RKO (cell line): ENCODE measurements at places on chromosomes 3 and 15.

DNA sequence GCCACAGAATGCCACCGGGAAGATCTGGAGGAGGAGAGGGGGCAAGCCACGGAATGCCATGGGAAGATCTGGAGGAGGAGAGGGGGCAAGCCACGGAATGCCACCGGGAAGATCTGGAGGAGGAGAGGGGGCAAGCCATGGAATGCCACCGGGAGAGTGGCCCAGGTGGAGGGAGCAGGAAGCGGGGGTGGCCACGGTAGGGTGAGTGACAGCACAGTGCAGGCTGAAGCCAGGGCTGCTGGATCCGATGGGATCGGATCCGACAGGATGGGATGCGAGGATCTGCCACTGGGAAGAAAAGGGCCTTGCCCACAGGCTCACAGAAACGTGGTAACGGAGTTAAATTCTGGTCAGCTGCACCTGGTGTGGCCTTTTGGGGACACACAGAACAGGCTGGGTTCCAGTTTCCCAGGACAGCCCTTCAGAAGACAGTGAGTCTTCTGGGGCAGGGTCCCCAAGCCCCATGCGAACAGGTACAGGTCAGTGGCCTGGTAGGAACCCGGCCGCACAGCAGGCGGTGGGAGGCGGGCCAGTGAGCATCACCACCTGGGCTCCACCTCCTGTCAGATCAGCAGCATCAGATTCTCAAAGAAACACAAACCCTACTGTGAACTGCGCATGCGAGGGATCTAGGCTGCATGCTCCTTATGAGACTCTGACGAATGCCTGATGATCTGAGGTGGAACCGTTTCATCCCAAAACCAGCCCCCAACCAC, 58.8 kb downstream of the XXYLT1 start:
- no peak for DNase-seq

DNA sequence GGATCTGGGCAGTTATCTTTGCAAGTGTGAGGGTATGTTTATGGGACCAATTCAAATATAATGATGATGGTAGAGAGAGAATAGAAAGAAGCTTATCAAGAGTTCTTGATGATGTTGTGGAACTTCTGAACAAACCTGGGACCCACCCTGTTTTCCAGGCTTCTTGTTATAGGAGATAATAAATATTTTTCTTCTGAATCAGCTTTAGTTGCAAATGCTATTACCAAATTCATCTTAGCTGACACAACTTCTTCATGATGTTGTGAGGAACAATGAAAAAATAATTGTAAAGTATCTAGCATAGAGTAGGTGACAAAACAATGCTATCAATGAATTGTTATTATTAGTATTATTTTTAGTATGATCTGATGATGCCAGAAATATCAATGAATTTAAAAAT, 43.5 kb upstream of the PTX3 start:
- no peak for DNase-seq

DNA sequence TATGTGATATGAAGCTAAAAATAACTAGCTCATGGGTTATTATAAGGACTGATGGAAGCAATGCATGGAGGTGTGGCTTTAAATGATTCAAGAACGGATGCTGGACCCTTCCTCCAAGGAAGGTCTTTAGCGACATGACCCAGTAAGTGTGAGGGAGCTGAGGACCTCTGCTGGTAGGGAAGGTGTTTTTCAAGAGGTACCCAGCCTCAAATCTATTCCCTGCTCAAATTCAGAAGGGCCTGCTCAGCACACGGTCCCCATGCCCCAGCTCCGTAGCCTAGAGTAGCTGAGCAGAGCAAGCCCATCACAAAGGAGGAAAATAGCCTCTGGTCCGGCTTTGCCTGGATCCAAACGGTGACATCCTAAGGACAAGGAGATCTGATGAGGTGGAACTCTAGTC, 266.2 kb upstream of the IGF1R start:
- DNase-seq, result no peak

- no peak for DNase-seq
Measured at GRCh38 chr3:164832216-164832615, 246.1 kb downstream of the SI start.

DNA sequence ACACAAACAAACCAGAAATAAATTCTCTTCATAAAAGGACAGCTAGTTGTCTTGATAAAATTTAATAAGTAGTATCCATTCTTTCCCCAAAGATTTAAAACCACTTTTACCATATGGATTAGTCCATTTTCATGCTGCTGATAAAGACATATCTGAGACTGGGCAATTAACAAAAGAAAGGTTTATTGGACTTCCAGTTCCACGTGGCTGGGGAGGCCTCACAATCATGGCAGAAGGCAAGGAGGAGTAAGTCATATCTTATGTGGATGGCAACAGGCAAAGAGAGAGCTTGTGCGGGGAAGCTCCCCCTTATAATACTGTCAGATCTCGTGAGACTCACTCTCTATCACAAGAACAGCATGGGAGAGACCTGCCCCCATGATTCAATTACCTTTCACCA, 38.7 kb downstream of the C2CD4B start:
- DNase-seq, result no peak

- no peak for DNase-seq
Measured at GRCh38 chr3:132009241-132009640, 25.6 kb downstream of the CPNE4 start.

DNA sequence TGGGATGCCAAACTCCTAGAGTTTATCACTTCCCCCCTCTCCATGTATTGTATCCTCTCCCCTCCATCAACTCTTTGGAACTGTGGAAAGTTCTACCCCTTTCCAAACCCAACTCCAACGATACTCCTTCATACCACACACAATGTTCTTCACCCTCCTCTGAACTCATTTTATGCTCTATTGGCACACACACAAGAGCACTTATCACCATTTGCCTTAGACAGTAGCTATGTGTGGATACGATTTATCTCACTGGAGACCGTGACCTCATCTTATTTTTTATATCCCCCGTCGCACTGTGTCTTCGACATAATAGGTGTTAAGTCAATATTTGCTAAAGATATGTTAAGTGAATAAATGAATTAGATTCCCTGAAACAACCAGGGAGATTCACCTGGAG, 316.5 kb upstream of the PROK2 start:
- DNase-seq, result no peak

DNA sequence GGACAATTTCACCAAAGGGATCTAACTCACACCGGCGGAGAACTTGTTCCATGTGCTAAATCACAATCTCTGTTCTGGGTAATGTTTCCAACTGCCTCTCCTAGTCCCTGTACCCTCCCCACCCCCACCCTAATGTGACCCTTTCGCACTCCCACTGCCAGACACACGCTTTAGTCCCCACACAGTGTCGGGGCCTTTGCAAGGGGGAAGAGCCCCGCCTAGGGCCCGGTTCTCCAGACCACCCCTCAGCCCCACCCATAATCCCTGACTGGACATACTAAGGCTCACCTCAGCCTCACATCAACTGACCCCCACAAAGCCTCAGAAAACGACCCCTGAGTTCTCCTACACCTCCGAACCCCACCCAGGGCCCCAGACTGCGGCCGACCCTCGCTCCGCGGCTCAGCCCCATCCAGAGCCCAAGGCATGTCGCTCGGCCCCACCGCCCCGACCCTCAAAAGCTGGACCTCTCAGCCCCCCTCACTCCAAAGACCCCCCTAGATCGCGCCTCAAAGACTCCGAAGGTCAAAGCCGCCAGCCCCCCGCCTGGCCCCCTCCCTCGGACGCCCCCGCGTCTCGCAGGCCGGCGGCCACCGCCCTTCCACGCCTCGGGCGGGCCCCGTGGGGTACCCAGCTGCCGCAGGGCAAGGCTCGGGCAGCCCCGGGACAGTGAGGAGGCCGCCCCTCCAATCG, 72.0 kb upstream of the MAP4 start:
- DNase-seq, result no peak

GRCh38 chr3:124919756-124920155, 14.8 kb downstream of the MUC13 start:
- no peak for DNase-seq
